ENCODE measurements at places on chromosomes 3 and 15.

DNA sequence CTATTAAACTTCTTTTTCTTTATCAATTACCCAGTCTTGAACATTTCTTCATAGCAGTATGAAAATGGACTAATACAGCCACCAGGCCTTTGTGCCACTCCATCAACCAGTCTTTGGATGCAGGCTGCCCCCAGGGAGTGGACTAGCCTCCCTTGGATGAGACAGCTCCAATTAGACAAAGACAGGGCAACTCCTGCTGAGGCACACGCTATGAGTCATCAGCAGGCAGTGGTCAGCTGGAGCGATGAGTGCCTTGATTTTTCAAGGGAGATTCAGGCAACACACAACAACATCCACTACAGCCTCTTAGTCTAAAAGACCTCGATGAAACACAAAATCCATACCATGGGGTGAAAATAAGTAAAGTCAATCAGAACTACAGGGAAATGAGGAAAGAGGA, 160.1 kb downstream of the ARRDC4 start:
- no peak for DNase-seq

DNA sequence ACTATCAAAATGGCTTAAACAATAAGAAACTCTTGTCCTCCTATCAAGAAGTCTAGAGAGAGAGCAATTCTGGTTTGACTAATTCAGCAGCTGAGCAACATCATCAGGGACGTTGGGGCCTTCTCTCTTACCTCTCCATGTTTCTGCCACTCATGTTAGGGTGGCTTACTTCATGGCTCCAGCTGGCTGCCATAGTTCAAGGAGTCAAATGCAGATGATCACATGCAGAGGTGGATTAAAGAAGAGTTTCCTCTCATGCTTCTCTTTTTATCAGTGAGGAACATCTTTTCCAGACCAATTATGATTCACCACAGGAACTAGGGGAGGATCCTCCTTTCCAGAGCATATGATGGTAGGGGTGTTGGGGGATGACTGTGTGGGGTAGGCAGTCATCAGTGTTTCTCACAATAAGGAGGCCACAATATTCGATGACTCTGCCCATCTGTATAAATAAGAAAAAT, 45.5 kb downstream of the NEK11 start:
- DNase-seq = no peak

- DNase-seq = no peak
Observed at GRCh38 chr3:116643001-116643400, 66.6 kb upstream of the TUSC7 start.

DNA sequence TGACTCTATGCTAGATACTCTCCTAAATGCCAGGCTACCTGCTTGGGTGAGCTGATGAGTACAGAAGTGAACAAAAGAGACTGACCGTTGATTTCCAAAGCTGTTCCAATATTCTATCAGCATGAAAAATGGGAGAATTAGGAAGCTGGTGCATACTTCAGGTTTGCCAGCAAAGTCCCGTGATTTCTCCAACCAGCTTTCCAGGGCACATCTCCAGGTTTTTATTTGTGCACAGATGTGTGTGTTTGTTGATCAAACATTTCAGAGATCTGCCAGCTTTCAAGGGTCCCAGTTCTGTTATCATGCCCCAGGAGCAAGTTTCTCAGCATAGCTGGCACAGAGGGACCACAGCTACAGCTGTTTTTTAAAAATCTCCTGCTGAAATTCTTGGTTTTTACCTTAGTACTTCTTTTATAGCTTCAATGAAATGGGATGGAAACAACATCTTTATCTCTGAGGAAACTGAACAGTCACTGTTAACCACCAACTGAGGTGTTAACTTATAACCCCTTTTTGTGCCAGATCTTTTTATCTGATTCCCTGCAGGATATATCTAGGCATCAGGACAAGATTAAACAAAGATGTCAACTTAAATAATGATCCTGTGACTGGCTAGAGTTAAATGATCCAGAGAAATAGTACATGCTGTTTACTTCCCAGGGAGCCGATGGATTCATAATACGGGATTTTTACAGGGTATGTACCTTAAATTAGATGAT, 380.8 kb downstream of the GRM7 start:
- DNase-seq = no peak

GRCh38 chr15:77276943-77277342, 143.0 kb downstream of the PEAK1 start:
- no peak for DNase-seq

DNA sequence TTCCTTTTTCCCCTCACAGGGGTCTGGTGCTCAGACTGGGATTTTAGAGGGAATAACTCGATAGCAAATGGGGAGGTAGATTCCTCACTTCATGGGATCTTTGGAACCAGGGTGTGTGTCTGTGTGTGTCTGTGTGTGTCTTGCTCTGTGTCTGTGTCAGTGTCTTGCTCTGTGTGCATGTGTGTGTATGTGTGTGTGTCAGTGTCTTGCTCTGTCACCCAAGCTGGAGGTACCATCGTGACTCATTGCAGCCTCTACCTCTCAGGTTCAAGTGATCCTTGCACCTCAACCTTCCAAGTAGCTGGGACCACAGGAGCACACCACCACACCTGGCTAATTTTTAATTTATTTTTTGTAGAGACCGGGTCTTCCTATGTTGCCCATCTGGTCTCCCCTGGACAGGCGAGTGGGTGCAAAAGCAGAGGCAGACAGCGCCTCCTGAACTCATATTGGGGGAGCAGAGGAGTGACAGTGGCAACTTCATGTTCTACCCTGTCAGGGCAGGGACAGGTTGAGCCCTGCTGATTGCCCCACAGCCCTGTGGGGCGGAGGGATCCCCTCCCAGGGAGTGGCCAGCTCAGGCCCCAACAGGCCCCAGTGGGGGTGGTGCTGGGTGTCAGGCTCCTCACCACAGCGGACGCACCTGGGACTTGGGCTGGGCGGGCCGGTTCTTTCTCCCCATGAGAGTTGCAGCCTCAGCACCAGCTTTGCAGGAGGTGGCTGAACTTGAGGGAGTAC, 10.4 kb upstream of the SEMA4B start:
- no peak for DNase-seq

DNA sequence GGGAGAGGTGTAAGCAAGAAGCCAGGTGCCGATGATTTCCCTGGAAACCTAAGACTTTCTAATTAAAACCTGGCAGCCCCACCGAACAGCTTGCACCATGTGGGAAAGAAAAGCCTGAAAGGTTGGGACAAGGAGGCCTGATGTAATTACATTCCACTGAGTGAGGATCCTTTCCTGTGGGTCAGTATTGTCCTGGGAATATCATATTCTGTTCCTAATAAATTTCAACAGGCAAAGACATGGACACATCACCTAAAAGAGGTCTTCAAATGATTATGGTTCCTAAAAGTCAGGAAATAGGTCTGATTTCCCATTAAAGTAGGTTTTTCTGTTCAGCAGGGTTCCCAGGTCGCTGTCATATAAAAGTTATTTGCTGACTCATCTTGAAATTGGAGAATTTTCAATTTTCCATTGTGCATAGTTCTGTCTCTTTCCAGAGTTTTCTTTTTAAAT, 58.5 kb downstream of the DUT start:
- no peak for DNase-seq

- DNase-seq = no peak
Observed at GRCh38 chr3:70780790-70781189, 468.4 kb upstream of the MDFIC2 start.

GRCh38 chr3:63975723-63976122, 47.6 kb downstream of the PSMD6 start:
- DNase-seq = no peak

GRCh38 chr3:166663194-166663593, 716.9 kb downstream of the ZBBX start:
- DNase-seq = no peak

GRCh38 chr3:10982782-10983181, 9.8 kb upstream of the SLC6A1 start:
- DNase-seq = no peak

- DNase-seq = no peak
Observed at GRCh38 chr3:191894406-191894805, 433.4 kb downstream of the PYDC2 start.

DNA sequence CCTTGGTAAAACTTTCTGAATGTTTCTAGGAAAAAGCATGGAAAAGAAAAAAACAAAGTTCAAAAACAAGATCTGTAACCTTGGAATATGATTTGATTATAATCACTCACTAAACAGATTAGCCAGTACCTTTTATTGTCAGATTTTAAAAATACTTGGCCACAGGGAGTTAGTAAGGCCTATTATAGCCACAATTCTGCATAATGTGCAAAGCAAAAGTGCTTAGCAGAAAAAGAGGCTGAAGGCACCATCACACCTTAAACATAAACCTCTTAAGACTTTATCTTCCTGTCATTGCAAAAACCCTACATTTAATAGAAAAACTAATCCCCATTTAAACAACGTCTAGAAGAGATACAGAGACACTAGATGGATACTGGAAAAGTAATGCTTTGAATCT, 41.8 kb downstream of the CHSY1 start:
- no peak for DNase-seq

DNA sequence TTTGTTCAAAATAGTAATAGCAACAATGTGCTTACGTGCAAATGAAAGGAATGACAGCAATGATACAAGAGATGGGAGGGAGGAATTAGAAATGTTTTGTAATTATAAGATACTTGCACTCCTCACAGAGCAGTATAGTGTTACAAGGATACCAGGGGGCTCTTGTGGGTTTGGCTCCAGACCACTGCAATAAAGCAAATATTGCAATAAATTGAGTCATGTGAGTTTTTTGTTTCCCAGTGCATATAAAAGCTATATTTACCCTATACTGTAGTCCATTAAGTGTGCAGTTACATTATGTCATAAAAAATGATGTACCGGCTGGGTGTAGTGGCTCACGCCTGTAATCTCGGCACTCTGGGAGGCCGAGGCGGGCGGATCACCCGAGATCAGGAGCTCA, 864.3 kb downstream of the NSUN3 start:
- no peak for DNase-seq

GRCh38 chr3:96072226-96072625, 742.2 kb upstream of the EPHA6 start:
- no peak for DNase-seq

GRCh38 chr3:191455257-191455952, 5.6 kb upstream of the PYDC2 start:
- DNase-seq = no peak

DNA sequence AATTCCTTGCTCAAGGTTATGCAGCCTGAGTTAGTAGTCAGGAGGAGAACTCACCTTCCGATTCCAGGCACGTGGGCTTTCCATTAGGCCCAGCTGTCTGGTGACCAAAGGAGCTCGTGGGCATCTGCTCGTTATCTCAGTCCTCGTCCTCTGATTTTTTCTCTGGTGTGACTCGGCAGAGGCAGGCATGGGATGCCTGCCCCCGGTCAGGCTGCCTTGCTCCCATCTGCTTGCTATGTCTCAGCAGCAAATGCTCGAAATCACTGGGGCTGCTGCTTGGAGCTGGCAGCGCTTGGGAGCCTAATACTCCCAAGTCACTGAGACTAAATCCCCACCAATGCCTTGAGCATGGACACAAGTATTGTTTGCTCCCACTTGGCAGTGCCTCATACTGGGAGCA, 84.5 kb upstream of the NMNAT3 start:
- DNase-seq = no peak

DNA sequence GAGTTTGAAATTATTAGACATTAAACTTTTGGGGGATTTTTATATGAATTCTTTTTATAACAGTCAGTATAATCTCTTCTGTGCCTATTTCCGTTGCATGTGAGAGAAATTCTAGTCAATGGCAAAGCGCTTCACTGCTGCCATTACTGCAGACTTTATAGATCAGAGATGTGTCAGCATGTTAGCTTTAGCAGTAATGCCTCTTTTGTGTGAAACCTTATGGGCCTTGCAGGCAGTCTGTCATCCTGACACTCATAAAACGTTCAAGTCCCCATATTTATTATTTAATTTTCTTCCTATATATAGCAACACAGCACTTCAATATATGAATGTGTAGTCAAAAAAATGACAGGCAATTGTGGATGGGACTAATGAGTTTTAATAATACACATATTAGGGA, 191.0 kb downstream of the NLGN1 start:
- DNase-seq = no peak

DNA sequence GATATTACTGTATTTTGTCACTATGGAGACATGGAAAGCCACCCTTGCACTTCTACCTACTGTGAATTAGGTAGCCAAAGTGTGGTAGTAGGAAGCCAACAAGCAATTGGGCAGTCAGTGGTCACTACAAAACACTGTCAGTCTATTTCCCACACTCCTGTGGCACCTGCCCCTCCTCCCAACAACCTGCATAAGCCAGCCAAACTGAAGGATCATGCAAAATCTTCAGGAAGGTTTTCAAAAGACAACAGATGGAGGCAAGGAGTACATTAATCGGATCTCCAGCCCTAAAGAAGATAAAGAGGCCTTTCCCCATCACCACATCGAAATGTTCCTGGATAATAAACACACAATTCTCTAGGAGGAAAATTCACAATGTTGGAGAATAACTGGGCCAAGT, 11.9 kb downstream of the POMGNT2 start:
- DNase-seq = no peak

DNA sequence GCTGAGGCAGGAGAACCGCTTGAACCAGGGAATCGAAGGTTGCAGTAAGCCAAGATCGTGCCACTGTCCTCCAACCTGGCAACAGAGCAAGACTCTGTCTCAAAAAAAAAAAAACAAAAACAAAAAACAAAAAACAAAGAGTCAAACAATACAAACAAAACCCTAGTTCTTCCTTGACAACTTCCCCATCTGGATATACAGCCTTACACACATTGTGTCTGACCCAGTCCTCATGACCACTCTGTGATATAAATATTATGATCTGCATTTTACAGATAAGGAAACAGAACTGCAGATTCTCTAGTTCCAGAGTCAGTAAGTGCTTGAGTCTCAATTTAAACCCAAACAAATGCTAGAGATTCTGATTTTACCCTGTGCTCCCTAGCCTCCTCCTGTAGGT, 4.8 kb upstream of the ESYT3 start:
- no peak for DNase-seq

DNA sequence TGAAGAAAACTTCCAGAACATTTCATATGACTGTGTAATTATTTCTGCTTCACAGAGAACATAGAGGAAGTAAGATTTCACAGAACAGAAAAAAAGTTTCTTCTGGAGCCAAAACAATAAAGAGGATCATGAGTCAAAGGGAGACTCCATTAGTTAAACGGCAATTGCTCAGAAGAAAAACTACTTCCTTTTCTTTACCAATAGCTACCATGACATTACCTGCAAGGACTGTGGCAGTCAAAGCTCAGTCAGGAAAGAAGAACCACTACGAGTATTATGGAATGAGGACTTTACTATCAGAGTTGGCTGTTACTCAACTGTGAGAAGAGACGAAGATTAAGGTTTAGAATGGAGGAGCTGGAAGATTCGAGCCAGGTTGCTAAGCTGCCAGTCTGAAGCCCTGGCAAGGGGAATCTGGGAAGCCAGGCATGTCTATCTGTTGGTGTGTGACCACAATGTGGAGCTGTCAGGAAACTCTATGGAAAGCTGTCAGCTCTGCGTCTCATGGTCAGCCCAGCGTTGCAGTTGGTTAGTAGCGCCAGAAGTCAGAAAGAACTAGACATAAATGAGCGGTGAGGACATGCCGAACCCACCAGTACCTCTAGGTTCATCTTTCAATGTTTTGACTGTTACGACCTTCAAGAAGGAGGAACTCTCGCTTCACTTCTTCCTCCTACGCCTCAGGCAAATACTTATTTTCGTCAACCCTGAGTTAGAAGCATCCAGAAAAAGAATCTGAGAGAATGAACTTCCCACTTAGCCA, 604.3 kb downstream of the FGF12 start:
- DNase-seq = no peak
